Gastrocnemius medialis (tissue), 4 donors: ENCODE measurements at places on chromosomes 16 and 17. TPM values are rescaled to one million over a fixed set of nuclear protein-coding genes. Genes with fewer than 3 reads are reported as not detected.
A peak's percentile ranks its signal among the peaks of the same experiment; 100 is the strongest.

GRCh38 chr17:18246880-18247612, 11.5 kb downstream of the FLII start:
- no peak for DNase-seq

Gene ABCA8
- total RNA-seq: 23.3 TPM

DNA sequence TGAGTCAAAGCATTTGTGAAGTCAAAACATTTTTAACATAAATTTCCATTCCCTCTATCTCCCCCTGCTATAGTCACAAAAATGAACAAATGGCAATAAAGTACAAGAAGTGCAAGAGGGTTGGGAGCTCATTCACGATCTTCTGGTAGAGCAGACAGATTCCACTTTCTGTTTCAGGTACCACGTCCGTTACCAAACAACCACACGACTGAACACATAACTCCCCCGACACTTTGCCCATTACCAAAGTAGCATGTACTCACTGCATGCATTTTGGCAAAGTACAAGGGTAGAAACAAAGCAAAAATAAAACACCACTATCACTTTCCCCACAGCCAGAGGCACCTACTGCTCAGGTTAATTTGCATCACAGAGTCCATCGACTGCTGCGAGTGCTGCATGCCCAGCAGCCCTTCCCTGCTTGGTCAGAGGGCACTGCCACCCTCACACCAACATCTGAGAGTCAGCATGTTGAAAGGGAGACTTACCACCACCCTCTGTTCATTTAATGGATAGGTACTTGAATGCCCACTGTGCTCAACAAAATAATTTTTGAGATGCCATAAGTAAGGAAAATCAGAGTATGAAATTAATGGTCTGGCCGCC, 150.3 kb upstream of the AXIN2 start:
- DNase-seq: no peak

Gene B4GALNT2
- total RNA-seq: not detected

Gene SLC6A4
- 0.35 TPM for total RNA-seq

- DNase-seq: no peak
These were observed 10.5 kb upstream of the BLMH start for GRCh38 chr17:30302241-30302640.

DNA sequence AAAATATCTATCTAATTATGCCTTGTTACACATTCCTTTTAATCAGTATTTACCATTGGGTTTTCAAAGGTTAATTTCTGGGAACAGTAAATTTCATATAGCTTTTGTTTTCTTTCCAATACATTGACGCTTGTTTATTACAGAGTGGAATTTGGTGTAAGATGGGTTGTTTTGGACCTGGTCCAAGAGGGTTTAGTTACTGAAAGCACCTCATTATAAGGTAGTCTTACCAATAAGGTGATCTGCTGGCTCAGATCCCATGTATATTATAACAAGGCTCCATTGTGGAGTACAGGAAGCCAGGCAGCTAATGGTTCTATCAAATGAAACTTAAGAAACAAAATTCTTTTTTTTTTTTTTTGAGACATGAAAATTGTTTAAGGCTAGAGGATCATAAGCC, 87.3 kb upstream of the NACA2 start:
- DNase-seq: no peak

DNA sequence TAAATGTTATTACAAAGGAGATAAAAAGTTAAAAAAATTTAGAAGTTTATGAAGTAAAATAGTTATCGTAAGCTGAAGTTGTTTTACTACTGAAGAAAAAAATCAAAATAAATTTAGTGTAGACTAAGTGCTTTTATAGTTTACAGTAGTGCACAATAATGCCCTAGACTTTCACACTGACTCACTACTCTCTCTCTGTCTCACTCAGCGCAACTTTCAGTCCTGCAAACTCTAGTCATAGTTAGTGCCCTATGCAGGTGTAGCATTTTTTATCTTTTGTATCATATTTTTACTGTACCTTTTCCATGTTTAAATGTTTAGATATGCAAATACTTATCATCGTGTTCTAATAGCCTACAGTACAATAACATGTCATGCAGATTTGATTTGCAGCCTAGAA, 17.7 kb upstream of the TOM1L1 start:
- no peak for DNase-seq

- peak; percentile 5 for DNase-seq
These were observed 10.4 kb downstream of the CANT1 start for GRCh38 chr17:78999056-78999768.

DNA sequence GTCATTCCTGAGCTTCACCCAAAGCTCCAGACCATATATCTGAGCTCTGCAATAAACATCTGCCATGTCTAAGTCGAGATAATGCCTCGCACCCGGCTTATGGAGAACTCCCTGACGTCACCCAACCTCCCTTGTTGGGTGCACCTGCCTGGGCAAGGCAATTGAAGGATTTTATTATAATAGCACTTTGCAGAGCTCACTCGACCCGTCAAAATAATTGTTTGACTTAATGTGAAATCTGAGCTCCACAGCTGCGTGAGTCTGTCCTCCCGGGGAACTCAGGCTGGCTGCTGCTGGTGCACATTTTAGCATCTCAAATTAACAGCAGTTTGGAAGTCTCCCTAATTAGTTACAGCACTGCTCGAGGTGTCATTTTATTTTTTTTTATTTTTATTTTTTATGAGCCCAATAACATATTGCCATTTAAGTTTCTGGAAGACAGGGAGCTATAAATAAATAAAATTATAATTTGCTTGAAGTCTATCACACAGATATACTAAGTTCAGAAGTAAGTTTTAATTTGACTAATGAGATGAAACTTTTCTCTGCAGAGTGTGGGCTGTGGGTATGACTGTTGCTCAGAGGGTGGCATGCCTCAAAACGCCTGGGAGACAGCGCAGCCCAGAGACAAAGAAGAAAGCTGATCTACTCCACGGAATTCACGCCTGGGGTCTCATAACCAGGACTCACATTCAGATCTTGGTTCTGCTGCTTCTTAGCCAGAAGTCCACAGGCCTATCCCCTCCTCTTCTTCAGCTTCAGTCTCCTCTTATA, 401.4 kb upstream of the C16orf82 start:
- no peak for DNase-seq

DNA sequence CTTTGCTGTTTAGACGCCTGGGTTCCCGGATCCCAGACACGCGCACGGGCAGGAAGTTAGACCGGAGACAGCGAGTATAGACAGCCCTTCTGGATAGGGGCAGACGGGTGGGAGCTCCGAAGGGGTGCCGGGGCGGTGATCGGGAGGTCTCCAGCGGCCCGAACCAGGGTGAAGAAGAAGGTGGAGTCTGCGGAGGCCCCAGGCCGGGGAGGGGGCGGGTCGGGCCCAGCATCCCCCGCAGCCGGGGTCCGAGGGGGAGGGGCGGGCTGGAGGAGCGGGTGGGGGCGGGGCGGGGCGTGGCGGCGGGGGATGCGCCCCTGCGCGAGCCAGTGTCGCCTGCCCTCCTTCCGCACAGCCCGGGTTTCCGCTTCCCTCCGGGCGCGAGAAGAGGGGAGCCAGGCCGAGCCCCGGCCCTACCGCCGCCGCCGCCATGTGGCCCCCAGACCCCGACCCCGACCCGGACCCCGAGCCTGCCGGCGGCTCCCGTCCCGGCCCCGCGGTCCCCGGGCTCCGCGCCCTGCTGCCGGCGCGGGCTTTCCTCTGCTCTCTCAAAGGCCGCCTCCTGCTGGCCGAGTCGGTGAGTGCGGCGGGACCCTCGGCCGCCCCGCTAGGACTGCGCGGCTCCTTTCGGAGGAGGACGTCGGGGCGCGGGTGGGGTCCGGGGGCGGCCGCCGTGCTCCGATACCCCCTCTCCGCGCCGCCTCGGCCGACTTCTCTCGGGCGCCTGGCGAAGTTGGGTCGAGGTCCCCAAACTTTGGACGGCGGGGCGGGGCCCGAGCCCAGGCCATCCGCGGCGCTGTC, at the start of gene CMTM3:
Gene CMTM3, plus strand, starts transcription at position 329 of the 801 bp plus-strand sequence. Its CDS starts 102 bp downstream, at position 431.
- DNase-seq: no peak

GRCh38 chr17:57459286-57459915, 203.1 kb downstream of the MSI2 start:
- DNase-seq: no peak

GRCh38 chr17:72602517-72603419, 481.9 kb downstream of the SOX9 start:
- DNase-seq: no peak

DNA sequence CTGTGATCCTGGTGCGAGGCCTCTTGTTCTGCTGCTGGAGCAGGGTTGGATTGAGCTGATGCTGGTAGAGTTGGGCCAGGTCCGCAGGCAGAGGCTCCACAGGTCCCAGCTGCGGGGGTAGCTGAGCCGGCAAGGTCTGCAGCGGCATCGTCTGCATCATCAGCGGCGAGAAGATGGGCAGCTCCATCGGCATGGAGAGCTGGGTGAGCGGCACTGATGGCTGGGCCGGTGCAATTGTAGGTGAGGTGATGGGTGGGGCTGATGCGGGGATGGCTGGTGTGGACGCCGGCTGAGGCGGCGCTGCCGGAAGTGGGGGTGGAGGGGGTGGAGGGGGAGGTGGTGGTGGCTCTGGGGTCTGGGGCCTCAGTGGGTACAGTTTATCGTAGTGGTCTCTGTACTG, 251.7 kb downstream of the ZFHX3 start:
- no peak for DNase-seq

GRCh38 chr17:47708864-47709541, 15.0 kb downstream of the TBKBP1 start:
- DNase-seq: no peak

GRCh38 chr16:85261657-85262557, 149.6 kb upstream of the CIBAR2 start:
- no peak for DNase-seq

DNA sequence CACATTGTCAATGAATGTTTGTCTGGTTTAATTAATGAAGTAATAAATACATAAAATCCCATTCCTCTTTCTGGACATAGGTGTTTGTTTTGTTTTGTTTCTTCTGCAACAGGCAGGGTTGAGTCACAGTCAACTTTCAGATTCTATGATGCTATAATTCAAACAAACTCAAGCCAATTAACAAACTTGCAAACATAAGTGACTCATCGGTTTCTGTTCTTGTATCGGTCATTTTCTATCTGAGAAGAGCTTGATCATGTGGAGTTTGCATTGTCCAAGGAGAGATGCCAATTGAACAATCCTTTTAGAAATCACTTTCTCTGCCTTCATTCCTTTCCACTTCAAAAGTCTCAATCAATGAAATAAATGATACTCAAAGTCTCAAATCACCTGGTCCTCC, 294.2 kb upstream of the C16orf82 start:
- DNase-seq: no peak

Gene ZNF624
- 2.2 TPM for total RNA-seq

Gene FTSJ3
- total RNA-seq: 24.6 TPM

Gene PIPOX
- 2.4 TPM for total RNA-seq

Gene TP53TG3C
- not detected for total RNA-seq

GRCh38 chr17:38853292-38854219, at the start of gene RPL23:
TSS of gene RPL23 (minus strand) at chr17:38853721. CDS start at chr17:38853710, 11 bp downstream.
- DNase-seq: peak; percentile 94

Gene GLP2R
- 1.1 TPM for total RNA-seq

- DNase-seq: peak; percentile 68
These were observed 59.8 kb downstream of the BAIAP2 start for GRCh38 chr17:81094509-81095382.

DNA sequence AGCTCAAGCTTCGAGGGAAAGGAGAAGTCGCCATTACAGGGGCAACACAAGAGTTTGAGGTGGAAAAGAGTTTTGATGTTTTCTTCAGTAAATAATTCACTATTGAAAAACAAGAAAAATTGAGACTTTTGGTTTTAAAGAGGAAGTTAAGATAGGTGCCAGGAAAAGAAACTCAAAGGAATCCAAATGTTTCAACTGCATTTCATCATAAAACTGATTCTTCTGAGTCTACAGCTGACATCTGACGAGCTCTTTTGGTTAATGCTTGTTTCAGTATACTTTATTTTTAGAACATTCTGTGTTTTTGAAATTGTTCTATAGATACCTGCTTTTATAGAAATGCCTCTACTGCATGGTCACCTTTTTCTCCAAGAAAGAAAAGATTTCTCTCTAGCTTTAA, 54.0 kb downstream of the ERN1 start:
- DNase-seq: no peak

DNA sequence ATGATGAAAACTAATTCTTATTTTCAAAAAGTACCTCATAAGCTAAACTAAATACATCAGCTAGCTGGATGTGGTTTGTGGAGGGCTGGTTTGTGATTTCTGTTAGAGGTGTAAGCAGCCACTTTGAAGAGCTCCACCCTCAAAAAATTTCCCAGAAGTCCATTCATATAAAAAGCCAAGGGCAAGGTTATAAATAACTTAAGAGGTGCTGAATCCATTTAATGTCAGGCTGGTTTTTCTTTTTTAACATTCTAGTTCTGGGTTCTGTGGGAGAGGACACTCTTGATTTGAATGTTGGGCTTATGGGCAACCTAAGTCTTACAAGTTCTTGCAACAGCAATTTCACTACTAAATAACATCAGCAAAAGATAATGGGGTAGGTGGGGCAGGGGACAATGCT, 3.4 kb upstream of the WIPI1 start:
- DNase-seq: no peak
